Fibroblast of the conjunctiva (primary cell): ENCODE measurements at places on chromosomes 2 and 18.
A peak's percentile ranks its signal among the peaks of the same experiment; 100 is the strongest.

- DNase-seq, result no peak
Observed at GRCh38 chr2:203846490-203847105, 21.0 kb upstream of the CTLA4 start.

- no peak for DNase-seq
Observed at GRCh38 chr18:60064271-60064670, 164.5 kb downstream of the PMAIP1 start.

DNA sequence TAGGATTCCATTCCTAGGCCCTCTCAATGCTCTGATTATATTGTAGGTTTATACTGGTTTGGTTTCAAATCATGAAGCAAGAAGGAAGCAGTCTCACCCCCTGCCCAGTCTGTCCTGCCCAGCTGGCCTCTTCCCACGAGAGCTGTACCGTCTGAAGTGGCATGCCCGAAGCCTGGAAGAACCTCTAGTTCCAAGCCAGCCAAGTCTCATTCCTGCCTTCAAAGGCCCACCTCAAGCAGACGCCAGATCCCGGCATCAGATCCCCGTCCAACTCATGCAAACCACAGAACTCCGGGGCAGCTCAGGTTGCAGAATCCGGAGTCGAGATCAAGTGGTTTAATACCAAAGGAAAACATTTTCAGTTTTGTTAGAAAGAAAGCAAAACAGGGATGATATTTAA, 234.4 kb downstream of the LPIN1 start:
- no peak for DNase-seq

GRCh38 chr2:134718023-134718816, 580 bp downstream of the TMEM163 start:
- DNase-seq, result no peak

DNA sequence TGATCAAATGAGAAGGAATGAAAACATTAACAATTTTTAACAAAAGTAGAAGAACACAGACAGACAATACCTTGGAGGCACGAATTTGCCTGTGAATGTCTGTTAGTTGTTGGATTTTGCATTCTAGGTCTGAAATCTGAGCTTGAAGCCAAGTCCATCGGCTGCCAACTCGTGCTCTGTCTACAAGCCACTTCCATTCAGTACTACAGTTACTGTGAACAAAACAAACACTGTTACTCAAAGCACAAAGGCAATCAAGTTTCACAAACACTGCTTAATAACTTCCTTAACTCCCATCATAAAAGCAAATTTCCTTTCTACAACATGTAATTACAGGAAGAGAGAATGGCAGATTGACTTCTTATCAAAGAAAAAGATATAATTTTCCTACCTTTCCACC, 42.2 kb downstream of the KANSL1L start:
- no peak for DNase-seq

DNA sequence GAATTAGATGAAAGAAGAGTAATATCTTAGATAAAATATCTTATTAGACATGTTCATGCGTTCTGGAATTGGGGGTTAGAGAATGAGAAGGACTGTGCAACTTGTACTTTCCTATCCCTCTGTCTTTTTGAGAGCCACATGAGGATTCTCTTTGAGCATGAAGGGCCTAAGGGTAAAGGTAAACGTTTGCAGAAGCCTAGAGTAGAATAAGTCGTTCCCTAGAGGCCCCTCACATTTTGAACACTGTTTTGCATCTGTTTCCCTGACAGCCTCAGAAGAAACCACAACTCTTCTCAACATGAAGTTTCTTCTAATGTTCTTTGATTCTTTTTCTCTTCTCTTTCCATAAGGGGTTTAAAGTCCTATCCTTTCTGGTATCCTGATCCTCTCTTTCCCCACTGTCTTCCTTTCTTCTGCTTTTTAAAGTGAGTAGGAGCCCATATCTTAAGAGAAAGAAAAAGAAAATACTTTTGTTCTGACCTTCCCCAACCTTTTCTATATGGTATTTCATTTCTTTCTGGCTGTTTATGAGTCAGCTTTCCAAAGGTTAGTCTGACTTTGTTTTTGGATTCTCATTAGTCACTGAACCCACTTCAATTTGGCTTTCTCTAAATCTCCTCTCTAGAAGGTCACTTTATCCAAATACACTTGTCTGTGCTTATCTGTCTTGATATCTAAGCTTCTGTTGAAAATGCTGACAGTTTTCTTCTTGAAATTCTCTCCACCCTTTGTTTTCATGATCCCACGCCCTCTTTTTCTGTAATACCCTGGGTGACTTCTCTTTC, 34.8 kb downstream of the PPP1R1C start:
- no peak for DNase-seq

- no peak for DNase-seq
Observed at GRCh38 chr2:24121066-24121465, 2.1 kb downstream of the PFN4 start.

GRCh38 chr2:99261242-99261641, 5.8 kb upstream of the LYG2 start:
- no peak for DNase-seq

GRCh38 chr2:148557844-148558436, 86.6 kb upstream of the EPC2 start:
- no peak for DNase-seq

GRCh38 chr2:101116841-101117552, 34.2 kb downstream of the TBC1D8 start:
- no peak for DNase-seq

DNA sequence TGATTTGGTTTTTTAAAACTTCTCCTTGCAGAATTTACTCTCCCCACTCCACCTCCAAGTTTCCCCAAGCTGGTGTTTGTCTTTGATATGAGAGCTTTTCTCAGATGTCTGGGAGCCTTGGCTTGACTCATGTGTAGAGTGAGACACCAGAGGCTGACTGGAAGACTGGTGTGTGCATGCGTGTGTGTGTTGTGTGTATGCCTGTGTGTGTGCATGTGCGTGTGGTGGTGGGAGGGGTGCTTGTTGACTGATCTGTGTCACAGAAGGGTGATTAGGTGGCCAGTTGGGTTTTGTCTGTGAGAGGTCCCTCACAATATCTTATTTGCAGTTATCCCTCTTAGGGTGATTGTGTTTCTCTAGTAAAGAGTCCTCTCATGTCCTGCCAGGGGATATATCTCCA, 50.5 kb upstream of the HPCAL1 start:
- DNase-seq, result no peak

DNA sequence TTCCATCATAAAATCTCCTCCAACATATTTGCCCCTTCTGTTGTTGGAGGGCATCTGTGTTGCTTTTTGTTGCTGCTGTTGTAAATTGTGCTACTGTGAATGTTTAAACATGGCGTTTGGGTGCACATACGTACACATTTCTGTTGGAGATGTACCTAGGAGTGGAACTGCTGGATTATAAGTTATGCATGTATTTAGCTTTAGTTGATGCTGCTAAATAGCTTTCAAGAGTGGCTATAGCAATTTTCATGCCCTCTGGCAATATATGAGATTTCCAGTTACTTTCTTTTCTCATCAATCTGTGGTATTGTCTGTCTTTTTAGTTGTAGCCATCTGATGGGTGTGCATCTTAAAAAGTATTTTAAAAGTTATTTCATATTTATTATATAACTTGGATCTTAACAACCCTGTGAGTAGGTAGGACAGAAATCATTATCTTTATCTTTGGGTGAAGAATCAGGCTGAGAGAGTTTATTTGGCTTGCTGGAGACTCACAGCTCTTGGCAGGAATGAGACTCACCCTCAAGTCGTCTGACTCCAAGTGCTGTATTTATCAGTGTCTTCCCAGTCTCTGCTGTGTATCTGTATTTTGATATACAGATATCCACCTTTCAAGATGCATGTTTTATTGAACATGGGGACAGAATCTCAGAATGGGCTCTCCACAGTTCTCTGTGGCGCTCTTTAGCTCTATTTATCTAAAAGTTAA, 16.9 kb downstream of the ZNF236 start:
- DNase-seq, result no peak

- peak; percentile 36 for DNase-seq
Observed at GRCh38 chr2:226124548-226125011, 675.0 kb downstream of the IRS1 start.

- DNase-seq, result no peak
Observed at GRCh38 chr2:168184681-168185513, 62.5 kb downstream of the STK39 start.

GRCh38 chr2:56084111-56084901, 99.5 kb upstream of the CCDC85A start:
- DNase-seq, result no peak
